Stimulated activated CD8-positive, alpha-beta memory T cell treated with anti-CD3 and anti-CD28 coated beads, Interleukin-4, amount 100 ng/mL, for 4 hours (primary cell): ENCODE measurements at places on chromosomes 5 and 9.

GRCh38 chr5:35617435-35618303 is at the start of gene SPEF2:
SPEF2 (plus strand) TSS chr5:35617863; CDS start chr5:35617998, 135 bp downstream.
- DNase-seq = peak; percentile 56

- DNase-seq = no peak
Measured at GRCh38 chr9:134264169-134264568, 62.1 kb upstream of the RXRA start.

GRCh38 chr5:141872496-141873356 is 5.5 kb downstream of the PCDH1 start:
- DNase-seq = no peak

DNA sequence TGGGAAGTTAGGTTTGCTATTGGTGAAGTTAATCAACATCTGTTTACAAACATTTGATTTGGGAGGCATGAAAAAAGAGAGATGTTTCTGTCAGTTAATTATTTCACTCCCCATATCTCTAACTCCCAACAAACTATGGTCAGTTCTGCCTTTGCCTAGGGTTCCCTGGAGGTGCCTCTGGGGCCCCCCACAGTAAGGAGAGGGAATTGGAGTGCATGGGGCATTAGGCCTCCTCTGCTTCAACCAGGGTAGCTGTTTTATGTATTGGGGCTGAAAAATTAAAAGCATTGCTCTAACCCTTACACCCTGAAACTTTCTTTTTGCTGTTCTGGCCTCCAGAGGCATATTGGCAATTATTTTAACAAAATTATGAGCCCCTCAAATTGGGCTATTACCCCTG is 32.3 kb downstream of the RUSC2 start:
- no peak for DNase-seq
